ENCODE measurements at places on chromosomes 7 and 10. TPM values are rescaled to one million over a fixed set of nuclear protein-coding genes. Genes with fewer than 3 reads are reported as not detected.

DNA sequence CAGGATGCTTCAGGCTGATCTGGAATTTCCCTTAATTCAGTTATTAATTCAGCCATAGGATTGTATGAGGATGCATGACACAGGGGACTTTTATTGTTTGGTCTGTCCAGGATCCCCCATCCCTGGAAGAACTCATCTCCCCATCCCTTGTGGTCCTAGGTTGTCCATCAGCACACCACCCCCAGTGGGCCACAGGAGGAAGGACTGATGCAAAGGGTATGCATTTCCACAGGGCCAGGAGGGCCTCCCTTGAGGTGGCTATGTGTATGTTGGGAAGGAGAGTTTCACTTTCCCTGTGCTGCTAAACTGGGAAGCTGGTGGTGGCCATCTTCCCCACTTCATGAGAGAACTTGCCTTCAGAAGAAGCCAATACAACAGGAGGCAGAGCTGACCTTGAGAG, 44.6 kb upstream of the GRB10 start:
- no peak for DNase-seq

GRCh38 chr7:43118313-43118712, 5.9 kb downstream of the HECW1 start:
- DNase-seq: no peak

Gene EBF3
- total RNA-seq: 3.1 TPM

GRCh38 chr7:158029509-158029908, 558.1 kb downstream of the PTPRN2 start:
- DNase-seq: peak; percentile 35

Gene ACSL5
- total RNA-seq: 4.3 TPM

GRCh38 chr7:131061158-131061557, 266.5 kb upstream of the MKLN1 start:
- DNase-seq: no peak

Gene FXYD4
- total RNA-seq: not detected

DNA sequence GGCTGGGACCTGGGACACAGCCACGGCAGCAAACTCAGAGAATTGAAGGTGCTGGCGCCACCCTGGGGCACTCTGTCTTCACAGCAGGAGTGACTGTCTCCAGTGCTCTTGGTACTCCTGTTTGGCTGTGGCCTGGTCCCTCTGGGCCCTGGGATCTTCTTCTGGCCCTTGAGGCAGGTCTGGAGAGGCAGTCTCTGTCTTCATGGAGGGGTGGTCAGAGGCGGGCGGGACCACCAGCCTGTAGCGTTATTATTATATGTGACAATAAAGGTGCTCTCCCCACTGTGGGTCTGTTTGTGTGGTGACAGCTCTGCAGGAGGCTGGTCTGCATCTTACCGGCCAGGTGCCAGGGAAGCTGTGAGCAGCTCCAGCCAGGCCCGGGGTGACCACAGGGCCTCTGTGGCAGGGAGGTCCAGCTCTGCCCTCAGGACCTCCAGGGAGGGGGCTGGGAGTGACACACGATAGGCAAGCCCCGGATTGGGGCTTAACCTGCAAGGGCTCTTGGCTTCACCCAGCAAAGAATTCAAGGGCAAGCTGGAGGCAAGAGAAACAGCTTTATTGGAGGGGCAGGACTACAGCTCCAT, 70.3 kb downstream of the MYL10 start:
- DNase-seq: peak; percentile 50

Gene PNLIPRP1
- not detected for total RNA-seq

- DNase-seq: no peak
Measured at GRCh38 chr7:40586197-40586596, 451.4 kb downstream of the SUGCT start.

DNA sequence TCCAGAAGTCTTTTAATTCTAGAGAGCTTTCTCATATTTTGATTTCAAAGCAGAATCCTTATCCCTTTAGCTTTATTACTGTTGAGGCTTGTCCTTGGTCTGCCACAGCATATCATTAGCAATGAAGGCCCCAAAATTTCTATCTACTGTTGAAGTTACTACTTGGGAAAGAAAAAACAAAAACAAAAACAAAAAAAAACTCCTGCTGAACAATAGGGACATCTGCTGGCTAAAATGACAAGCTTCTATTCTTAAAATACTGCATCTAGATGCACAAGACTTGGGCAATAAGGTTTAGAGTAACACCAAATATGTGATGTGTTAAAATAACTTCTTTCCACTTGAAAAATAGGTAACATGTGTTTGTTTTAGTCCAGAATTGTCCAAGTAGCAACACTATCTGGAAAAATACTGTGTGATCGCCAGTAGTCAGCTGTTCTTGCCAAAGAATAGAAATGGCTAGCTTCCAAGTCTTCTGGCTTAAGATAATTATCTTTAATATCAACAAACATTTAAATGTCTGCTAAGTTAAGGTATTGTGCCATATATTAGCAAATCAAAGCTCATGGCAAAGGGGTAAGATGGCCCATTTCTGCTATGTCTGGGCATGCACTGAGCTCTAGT, 3.8 kb upstream of the DMTF1 start:
- no peak for DNase-seq

Gene SLC26A5
- 5.3 TPM for total RNA-seq

GRCh38 chr10:34018129-34018528, 683.7 kb upstream of the NRP1 start:
- DNase-seq: no peak

DNA sequence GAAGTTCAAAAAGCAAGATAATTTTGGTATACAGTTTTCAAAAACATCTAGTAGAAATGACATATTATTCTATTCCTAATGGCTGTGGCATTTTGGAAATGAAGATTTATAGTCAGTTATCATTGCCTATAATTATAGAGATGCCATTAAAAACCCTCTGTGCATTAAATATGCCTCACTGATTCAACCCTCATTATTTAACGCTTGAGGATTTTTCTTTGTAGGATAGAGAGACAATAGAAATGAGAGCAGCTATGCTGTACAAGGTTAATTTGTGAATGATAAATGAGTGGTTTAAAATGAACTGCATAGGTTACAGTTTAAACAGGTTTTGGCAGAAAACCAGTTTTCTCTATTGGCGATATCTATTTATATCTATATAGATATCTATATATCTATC, 32.2 kb upstream of the SEMA3A start:
- no peak for DNase-seq

- DNase-seq: no peak
Measured at GRCh38 chr10:129690248-129691070, 223.4 kb downstream of the MGMT start.

DNA sequence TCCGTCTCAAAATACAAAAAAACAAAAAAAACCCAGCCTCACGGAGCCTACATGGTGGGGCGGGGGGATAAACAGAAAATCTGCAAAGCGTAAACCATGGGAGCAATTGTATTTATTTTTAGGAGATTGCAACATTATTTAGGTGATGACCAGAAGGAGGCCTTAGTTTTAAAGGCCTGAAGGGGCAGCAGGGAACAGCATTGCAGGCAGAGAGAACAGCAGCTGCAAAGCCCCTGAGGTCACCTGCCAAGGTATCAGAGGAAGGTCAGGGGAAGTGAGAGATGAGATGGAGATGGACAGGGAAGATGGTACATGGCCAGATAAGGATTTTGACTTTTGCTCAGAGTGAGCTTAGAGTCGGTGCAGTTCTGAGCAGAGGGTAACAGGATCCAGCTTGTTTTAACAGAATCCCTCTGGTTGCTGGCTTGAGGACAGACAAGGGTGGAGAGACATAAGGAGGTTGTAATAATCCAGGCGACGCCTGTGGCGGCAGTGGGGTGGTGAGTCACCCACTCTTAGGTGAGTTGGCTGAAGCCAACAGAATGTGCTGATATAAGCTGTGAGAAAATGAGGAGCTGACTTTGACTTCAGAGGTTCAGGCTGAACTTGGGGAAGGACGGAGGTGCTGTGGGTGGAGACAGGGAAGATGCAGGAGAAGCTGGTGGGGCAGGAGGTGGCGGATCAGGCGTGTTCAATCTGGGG, 82.3 kb upstream of the GTF2I start:
- DNase-seq: no peak

GRCh38 chr10:125102246-125102645, 58.1 kb downstream of the CTBP2 start:
- DNase-seq: no peak

- no peak for DNase-seq
Measured at GRCh38 chr10:85149766-85150165, 821.4 kb downstream of the CCSER2 start.

DNA sequence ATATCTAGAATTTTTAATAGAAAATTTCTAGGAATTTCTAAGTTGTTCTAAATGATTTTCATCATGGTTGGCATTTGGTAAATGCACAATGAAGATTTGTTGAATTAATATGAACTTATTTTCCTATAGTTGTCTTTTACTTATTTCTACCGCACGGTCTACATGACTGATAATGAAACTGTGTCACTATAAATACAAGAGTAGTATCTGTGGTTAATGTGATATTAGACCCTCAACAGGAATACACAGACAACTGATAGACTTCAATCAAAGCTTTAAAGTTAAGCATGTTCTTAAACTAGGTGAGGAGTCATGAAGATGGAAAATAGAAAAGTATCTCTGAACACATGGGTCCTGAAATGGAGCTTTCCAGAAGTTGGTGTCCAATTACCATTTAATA, 297.9 kb upstream of the ETV1 start:
- DNase-seq: no peak

Gene TMEM176A
- total RNA-seq: 3.2 TPM

Gene C10orf62
- not detected for total RNA-seq

- DNase-seq: no peak
Measured at GRCh38 chr7:85081392-85081791, 105.5 kb downstream of the SEMA3D start.

Gene OR2A12
- not detected for total RNA-seq

GRCh38 chr10:86349474-86349873, 17.1 kb downstream of the GRID1 start:
- DNase-seq: no peak

Gene PNLIPRP3
- 47.5 TPM for total RNA-seq

DNA sequence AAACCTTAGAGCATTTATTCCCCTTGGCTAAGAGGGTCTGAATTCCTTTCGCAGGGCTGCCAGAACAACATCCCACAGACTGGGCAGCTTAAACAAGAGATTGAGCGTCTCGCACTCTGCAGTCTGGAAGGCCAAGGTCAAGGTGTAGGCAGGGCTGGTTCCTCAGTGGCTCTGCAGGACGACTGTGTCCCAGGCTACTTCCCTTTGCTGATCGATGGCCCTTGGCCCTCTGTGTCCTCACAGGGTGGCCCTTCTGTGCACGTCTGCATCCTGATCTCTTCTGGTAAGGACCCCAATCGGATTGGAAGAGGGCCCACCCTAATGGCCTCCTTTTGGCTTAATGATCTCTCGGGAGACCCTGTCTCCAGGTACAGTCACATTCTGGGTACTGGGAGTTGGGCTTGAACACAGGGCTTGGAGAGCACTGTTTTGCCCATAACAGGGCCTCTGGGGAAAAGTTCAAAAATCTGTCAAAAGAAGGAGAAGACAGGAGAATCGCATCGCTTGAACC, 35.1 kb upstream of the DNAJB6 start:
- no peak for DNase-seq

DNA sequence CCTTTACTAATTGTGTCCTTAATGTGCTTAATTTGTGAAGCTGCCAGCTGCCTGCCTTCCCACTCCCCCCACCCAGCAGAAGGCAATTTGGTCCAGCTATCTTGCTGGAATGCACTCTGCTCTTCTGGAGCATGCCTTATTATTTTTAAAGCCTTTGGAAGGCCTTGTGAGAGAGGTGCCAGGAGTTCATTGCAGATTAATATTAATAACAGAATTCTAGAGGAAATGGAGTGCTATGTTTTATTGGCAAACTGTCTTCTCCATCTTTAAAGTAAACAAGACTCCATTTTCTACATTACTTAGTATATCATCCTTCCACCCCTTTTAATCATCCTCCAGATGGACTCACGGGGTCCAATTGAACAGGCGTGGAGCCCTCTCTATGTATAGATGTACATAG, 50.8 kb upstream of the ZNF32 start:
- DNase-seq: no peak

GRCh38 chr10:99731306-99732032, 458 bp downstream of the COX15 start:
- no peak for DNase-seq

DNA sequence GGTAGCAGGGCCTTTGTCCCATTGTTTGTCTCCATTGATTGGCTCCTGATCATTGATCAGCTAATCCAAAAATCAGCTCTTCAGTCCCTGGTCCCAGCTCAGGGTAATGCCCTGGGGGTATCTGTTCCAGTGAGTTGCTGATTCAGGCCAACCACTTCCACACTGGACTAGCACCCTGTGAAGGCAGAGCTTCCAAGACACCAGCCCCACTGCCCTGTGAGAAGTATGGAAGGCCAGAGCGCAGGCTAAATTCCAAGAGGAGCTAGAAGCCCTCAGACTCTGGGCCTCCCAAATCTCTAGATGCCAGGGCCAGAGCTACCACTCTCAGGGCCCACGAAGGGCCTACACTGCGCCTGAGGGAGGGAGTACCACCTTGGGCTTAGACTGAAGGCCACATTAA, 10.4 kb downstream of the TMEM72 start:
- DNase-seq: no peak

DNA sequence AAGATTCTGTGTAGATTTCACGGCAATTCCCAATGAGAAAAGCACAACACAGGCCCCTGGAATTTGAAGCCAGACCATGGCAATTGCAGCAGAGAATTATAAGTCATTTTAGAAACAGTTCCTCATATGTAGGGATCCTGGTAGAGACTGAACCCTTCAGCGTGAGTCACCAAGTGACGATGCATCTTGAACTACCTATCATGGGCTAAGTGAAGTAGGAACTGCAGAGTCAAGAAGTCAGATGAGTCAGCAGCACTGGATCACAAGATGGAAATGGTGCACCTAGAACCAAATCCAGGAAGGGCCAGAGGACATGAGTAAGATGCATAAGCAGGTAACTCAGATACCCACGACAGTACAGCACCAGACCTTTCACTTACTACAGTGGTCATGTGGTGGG, 140.0 kb upstream of the TPK1 start:
- DNase-seq: no peak

- no peak for DNase-seq
Measured at GRCh38 chr7:102170393-102170970, 116.2 kb upstream of the SH2B2 start.

DNA sequence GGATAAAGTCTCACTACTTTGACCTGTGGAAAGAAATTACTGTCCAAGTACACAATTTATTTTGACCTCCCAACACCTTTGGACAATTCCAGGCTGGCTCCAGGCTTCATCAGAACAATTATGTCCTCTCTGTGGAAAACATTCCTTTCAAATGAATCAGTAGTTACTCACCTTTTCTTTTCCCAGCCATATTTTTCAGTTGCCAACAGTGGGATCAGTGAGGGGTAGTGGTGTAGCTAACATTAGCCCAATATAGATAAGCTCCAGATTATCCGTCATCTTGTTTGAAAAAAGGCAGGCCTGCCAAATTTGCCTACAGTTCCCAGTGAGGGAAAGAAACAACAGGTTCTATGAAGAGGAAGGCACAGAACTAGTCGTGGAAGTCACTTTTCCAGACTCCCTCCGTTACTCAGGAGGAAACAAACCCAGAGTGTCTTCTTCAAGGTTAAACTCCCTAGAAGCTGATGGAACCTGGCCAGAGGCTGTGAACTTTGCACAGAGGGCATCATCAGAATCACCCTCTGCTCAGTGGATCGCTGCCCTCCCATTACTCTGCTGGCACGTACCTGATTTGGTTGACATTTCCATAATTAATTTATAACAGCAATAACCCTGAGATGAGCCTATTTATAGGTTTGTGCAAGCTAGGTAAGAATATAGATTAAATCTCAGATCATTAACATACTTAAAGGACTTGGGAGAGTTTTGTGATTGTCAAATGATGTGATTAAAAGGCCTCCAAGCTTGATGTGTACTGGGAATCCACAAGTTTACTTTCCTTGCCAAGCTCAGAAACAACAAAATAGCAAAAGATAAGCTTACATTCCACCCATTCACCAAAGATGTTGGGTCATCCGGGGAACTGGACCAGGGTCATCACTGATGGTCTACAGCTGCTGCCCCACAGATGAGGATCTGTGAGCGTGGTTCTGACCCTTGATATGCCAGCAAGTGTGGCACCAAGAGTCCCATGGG, 654.6 kb upstream of the GALNT17 start:
- no peak for DNase-seq

All from suprapubic skin (tissue), 4 donors.